Substantia nigra (tissue), 51 donors: ENCODE measurements at places on chromosomes 1 and 21.

DNA sequence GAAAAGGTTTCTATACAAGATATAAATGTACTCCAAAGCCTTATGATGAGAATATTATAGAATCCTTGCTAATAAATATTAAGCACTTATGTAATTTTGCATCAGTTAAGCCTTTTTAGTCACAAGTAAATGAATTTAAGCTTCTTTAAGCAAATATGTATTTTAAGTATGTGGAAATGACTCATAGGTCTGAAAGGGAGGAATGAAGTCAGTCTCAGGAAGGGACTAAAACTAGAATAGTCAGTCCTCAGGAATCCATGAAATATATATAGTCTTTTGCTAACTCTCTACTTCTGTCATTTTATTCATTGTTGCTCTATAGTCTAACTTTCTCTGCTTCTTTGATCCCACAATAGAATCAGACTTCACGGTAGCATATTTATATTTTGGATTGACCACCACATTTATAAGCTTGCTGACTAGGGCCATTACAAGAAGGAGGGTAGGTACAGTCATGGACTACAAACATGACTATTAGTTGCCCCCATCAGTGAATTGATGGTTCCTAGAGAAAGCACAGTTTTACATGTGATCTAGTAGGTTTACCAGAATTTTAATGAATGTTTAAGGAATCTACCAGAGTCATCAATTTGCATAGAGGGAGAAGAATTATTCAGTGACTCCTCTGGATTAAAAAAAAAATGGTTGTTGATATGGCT, 20.2 kb upstream of the RABGGTB start:
- DNase-seq = no peak

- peak; percentile 3 for DNase-seq
Measured at GRCh38 chr1:64745181-64745985, 508 bp downstream of the RAVER2 start.

GRCh38 chr1:9165396-9165795, 36.5 kb upstream of the GPR157 start:
- DNase-seq = no peak

GRCh38 chr1:31000301-31000700, 65.2 kb downstream of the PUM1 start:
- no peak for DNase-seq

GRCh38 chr1:158118713-158119402, 61.8 kb upstream of the CD1D start:
- no peak for DNase-seq

GRCh38 chr21:38170283-38170682, 86.5 kb upstream of the KCNJ15 start:
- no peak for DNase-seq

DNA sequence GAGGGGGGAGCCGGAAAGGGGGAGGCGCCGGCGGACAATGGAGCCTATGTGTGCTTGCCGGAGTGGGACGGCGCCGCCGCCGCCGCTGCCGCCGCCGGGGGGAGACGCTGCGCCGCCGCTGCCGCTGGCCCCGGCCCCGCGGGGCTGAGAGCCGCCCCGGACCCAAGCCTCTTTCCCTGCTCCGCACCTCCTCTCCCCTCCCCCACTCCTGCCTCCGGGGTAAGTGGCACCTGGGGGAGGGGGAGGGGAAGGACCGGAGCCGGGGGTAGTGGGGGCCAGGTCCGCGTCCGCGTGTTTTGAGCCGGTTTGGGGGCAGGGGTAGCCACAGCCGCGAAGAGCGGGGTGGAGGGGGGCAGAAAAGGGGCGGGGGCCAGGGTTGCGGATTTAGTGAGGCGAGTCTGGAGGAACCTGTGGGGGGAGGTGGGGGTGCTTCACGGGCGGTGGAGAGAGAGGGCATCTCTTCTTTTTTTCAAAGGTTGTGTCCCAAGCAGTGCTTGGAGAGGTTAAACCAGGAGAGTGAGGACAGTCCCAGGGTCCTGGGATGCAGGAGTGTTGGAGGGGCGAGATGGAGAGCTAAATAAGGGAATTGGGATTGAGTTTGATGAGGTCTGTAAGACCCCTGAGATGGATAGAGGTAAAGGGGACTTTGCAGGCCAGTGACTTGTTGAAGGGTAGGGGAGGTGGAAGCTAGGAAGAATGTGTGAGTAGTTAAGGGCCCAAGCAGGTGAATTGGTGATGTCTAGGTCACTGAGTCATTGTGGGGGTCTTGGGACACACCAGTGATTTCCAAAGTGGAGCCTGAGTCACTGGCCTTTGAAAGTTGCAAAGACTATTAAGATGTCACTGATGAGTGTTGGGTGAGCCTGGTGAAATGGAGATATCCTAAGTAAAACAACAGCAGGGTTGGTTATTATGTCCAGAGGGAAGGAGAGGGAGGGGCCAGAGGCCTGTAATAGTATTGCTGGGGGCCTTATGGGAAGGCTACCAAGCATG, 59.1 kb downstream of the BCL9 start:
- no peak for DNase-seq

GRCh38 chr1:58084266-58084665, 462.3 kb downstream of the OMA1 start:
- no peak for DNase-seq

DNA sequence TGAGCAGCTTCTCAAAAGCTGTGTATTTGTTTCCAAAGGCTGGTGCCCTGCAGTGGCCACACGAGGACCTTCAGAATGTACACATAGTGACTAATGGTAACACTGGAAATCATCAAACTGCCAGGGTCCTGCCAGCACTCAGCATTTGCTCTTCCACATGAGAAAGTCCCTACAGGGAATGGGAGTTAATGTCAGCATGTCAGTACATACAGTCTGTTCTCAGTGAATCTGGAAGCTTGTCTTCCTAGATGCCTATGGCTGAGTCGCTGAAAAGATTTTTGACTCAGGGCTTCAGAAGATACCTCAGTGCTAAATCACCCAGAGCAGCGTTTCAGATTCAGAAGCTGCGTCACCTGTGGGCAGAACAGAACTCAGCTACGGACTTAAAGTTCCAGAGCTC, 108.2 kb downstream of the CDC7 start:
- no peak for DNase-seq

GRCh38 chr1:51189421-51190073, 46.5 kb upstream of the RNF11 start:
- no peak for DNase-seq
